ENCODE measurements at places on chromosomes 4 and X. TPM values are rescaled to one million over a fixed set of nuclear protein-coding genes. Genes with fewer than 3 reads are reported as not detected.

The GLOD5 gene
- total RNA-seq: not detected

The CCDC149 gene
- 14.7 TPM for total RNA-seq

The AFF1 gene
- total RNA-seq: 110 TPM

The EIF2S3 gene
- total RNA-seq: 77.2 TPM

The FAT1 gene
- total RNA-seq: 85.2 TPM

DNA sequence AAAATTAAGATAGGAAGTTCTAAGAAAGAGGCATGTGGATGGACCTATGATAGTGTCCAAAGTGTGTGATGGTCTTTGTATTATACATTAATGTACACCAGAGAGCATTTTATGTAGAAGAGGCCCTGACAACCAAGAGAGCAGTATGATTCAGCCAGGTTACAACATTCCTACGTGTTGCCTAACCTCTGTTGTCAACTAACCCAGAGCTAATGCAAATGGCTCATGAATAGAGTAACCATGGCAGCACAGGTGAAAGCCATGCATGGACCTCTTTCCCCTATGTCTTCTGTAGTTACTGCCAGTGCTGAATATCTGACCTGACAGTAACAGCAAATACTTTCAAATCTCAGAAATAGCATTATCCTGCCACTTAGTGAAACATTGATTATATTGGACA is 255.6 kb downstream of the NDST4 start:
- no peak overlapping the region for H3K4me3 ChIP-seq
- H3K27me3 ChIP-seq: no peaks in the 10 kb centered on the region
- no peak for DNase-seq
- H3K36me3 ChIP-seq: no peaks in the 10 kb centered on the region

DNA sequence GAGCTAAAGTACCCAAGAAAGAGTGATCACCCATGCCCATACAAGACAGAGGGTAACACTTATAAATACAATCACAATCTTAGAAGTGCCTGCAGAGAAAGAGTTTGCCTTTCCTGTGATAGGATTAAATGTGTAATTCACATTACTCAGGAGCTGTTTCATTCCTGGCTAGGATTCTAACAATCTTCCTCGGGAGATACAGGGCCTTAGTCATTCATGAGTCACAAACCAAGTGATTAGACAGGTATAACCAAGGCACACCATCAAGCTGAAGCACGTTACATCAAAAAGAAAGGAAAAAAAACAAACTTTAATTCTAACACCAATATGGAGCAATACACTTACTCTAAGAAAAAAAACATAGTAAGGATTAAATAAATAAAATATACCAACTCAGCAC is 14.9 kb downstream of the ABCG2 start:
- H3K27me3 ChIP-seq: no peaks in the 10 kb centered on the region
- H3K36me3 ChIP-seq: no peaks in the 10 kb centered on the region
- H3K4me1 ChIP-seq: no peaks in the 10 kb centered on the region
- DNase-seq: no peak

DNA sequence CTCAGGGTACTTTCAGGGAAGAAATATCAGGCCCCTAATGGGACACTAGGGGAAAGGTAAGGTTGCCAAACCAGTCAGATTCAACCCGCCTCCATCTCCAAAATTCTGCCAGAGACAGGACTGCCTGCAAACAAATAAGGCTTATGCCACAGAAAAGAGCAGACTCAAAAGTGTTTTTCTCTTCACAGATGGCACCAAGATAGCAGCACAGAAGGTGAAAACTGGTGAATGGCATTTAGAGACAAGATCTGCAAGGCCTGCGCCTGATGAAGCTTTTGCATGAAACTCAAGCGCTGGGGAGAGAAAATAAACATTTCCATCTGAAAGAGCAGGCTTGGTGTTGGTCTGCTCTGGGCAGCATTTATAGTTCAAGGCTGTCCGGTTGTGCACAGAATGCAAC is 27.9 kb downstream of the AMOT start:
- no peak overlapping the region for H3K27ac ChIP-seq
- DNase-seq: no peak
- no peaks in the 10 kb centered on the region for H3K4me1 ChIP-seq

GRCh38 chr4:87005690-87006425 is 71.0 kb downstream of the AFF1 start:
- H3K4me1 ChIP-seq: peaks cover 15% of the 10 kb centered on the region
- H3K4me3 ChIP-seq: peak overlapping the region; percentile 88
- H3K36me3 ChIP-seq: no peaks in the 10 kb centered on the region
- no peak for DNase-seq
- H3K27ac ChIP-seq: peak overlapping the region; percentile 98
- H3K27me3 ChIP-seq: no peaks in the 10 kb centered on the region

- H3K27ac ChIP-seq: no peak overlapping the region
- no peaks in the 10 kb centered on the region for H3K4me1 ChIP-seq
- no peaks in the 10 kb centered on the region for H3K27me3 ChIP-seq
- DNase-seq: no peak
- H3K36me3 ChIP-seq: no peaks in the 10 kb centered on the region
- no peak overlapping the region for H3K4me3 ChIP-seq
Measured at GRCh38 chrX:41661366-41662095, 27.2 kb upstream of the GPR34 start.

- DNase-seq: no peak
- H3K27me3 ChIP-seq: no peaks in the 10 kb centered on the region
- H3K36me3 ChIP-seq: no peaks in the 10 kb centered on the region
- H3K4me1 ChIP-seq: no peaks in the 10 kb centered on the region
- no peak overlapping the region for H3K4me3 ChIP-seq
Measured at GRCh38 chr4:184598753-184599491, 50.3 kb downstream of the CASP3 start.

DNA sequence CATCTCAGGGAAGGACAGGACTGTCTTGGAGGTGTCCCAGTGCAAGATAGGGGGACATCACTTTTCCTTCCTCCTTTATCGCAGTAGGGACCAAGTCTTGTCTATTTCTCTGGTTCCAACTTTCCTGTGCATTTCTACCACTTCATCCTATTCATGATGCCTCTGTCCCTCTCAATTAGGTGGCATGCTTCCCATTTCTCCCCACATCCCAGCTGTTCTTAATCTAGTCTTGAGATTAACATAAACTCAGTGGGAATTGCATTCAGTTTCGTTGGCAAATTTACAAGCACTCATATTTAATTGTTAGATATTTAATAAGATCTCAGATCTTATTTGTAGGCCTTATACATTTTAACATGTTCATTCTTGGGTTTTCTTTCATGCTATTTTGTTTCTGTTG is 15.7 kb upstream of the ODAM start:
- H3K36me3 ChIP-seq: no peaks in the 10 kb centered on the region
- H3K4me3 ChIP-seq: no peak overlapping the region
- H3K27ac ChIP-seq: no peak overlapping the region
- DNase-seq: no peak
- no peaks in the 10 kb centered on the region for H3K4me1 ChIP-seq
- no peaks in the 10 kb centered on the region for H3K27me3 ChIP-seq

DNA sequence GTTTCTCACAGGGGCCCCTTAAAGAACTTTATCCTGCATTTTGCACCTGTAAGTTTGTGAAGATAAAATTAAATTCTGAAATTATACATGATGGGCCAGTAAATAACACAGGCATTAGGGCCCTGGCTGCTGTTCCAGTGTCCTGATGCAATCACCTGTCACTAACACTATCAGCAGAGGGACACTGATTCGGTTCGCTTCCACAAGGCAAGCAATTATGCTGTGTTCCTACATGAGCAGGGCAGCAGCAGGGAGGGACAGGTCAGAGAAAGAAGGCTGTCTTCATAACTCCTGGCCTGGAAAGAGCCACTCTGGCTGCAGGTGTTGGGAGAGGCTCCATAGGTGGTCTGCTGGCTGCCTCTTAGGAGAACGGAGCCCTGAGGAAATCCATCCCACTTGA is 487.3 kb downstream of the MID1IP1 start:
- H3K27ac ChIP-seq: no peak overlapping the region
- DNase-seq: no peak
- H3K4me3 ChIP-seq: no peak overlapping the region
- H3K36me3 ChIP-seq: no peaks in the 10 kb centered on the region
- no peaks in the 10 kb centered on the region for H3K4me1 ChIP-seq
- no peaks in the 10 kb centered on the region for H3K27me3 ChIP-seq

GRCh38 chr4:120749445-120750151 is 172.9 kb downstream of the PRDM5 start:
- H3K27me3 ChIP-seq: no peaks in the 10 kb centered on the region
- H3K4me1 ChIP-seq: no peaks in the 10 kb centered on the region
- H3K27ac ChIP-seq: no peak overlapping the region
- no peaks in the 10 kb centered on the region for H3K36me3 ChIP-seq
- no peak overlapping the region for H3K4me3 ChIP-seq

DNA sequence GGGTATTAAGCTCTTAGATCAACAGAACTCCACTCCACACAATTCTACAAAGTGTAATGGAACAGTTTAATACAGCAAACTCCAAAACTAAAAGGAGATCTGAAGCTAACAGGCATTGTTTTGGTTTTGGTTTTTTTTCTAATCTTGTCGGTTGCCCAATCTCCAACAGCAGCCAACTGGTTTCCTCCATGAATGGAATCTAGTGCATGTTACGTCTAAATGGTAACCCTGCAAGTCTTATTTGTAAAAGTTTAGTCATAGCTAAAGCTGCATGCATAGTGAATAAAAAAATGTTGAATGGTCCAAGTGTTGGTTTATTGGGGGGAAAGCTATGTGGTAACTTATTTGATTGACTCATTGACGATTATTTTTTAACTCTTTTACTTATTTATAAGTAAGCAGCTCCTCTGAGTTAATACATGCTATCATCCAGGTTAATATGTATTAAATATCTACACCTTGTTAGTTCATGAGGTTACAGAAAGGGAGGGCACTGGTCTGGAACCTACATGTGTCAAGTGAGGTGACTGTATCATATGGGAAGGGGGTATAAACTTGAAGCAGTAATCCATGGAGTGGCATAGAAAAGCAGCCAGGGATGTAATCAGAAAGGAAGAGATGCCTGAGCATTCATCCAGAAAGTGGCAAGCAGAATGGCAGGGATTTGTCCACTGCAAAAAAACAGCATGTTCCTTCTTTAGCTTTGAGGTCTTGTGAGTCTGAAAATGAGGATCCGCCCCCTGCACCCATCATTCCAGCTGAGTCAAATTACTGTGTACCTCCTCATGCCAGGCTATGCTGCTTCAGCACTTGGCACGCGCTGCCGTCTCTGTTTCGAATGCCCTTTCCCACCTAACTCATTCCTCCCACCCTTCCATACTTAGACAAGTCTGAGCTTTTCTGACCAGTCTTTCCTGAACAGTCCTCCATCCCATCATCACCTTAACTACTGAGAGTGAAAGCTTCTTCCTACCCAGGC is 81.7 kb downstream of the PDGFC start:
- H3K4me3 ChIP-seq: no peak overlapping the region
- no peak overlapping the region for H3K27ac ChIP-seq
- H3K4me1 ChIP-seq: no peaks in the 10 kb centered on the region
- no peaks in the 10 kb centered on the region for H3K27me3 ChIP-seq
- H3K36me3 ChIP-seq: no peaks in the 10 kb centered on the region
- peak; percentile 28 for DNase-seq

DNA sequence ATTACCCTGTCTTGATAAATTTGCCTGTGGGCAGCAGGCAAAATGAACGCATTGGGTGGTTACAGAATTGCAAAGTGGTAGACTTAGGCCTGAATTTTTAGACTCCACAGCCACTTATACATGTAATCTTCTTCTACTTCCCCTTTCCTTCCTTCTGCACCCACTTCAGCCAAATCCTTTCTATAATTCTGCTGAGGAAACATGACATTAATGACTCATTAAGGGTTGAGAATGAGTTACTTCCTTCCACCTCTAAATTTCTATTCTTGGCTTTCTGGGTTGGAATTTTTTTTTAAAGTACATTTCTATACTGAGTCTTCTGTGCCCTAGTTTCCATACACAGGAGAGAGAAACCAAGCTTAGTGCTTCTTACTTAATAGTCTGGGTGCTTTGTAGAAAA is 10.1 kb downstream of the PAPSS1 start:
- no peaks in the 10 kb centered on the region for H3K36me3 ChIP-seq
- no peak for DNase-seq
- no peaks in the 10 kb centered on the region for H3K4me1 ChIP-seq
- H3K4me3 ChIP-seq: no peak overlapping the region
- no peaks in the 10 kb centered on the region for H3K27me3 ChIP-seq
- H3K27ac ChIP-seq: no peak overlapping the region

GRCh38 chrX:9443327-9443726 is 21.5 kb upstream of the TBL1X start:
- no peaks in the 10 kb centered on the region for H3K4me1 ChIP-seq
- no peak overlapping the region for H3K4me3 ChIP-seq
- H3K27me3 ChIP-seq: no peaks in the 10 kb centered on the region
- no peak overlapping the region for H3K27ac ChIP-seq
- H3K36me3 ChIP-seq: no peaks in the 10 kb centered on the region

DNA sequence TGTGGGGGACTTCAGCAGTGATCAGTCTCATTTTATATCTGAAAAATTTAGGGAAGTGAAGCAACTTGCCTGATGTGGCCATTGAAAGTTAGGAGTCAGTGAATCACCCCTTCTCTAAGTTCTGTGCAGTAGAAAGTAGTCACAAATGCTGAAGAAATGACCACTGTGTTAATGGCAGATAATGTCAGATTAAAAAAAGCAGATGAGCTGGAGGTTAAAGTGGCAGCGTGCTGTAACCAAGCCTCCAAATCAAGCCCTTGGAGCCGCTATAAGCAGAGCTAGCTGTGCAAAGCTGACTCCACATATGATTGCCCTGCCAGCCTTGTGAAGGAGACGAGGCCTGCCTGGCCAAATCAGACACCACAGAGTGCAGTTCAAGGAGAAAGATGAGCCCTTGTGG is 39.2 kb upstream of the PDE5A start:
- DNase-seq: no peak
- no peaks in the 10 kb centered on the region for H3K27me3 ChIP-seq
- H3K36me3 ChIP-seq: no peaks in the 10 kb centered on the region
- no peak overlapping the region for H3K27ac ChIP-seq

DNA sequence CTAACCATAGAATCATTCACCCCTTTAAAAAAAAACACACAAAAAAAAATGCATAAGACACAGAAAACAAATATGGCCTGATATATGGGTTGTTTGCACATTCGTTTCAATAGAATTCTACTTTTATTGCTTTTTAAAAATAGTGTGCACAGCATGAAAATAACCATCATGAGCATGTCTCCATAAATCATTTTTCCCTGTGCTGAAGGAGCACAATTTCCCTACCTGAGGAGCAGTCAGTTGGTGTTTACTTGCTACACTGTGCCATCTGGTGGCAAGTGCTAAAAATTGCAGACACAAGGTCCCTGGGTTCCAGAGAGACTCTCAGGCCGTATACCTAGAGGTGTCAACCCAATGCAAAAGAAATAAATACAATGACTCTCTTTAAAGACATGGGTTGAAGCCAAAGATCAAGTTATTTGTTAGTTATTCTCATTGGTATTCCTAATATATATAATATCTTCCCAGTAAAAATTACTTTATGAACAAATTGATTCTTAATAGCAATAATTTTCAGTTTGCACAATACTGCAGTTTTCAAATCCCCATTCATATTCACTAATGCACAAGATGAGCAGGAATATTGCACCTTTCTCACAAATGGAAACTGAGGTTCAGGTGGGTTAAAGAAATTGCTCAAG is 551.4 kb downstream of the IQCM start:
- H3K27me3 ChIP-seq: no peaks in the 10 kb centered on the region
- no peaks in the 10 kb centered on the region for H3K4me1 ChIP-seq
- DNase-seq: no peak
- H3K36me3 ChIP-seq: no peaks in the 10 kb centered on the region
- no peak overlapping the region for H3K4me3 ChIP-seq

- H3K4me3 ChIP-seq: no peak overlapping the region
- H3K36me3 ChIP-seq: no peaks in the 10 kb centered on the region
- H3K27me3 ChIP-seq: no peaks in the 10 kb centered on the region
- H3K4me1 ChIP-seq: no peaks in the 10 kb centered on the region
- DNase-seq: no peak
- no peak overlapping the region for H3K27ac ChIP-seq
Measured at GRCh38 chr4:88242144-88242543, 42.2 kb downstream of the PPM1K start.

- no peak for DNase-seq
- H3K4me3 ChIP-seq: no peak overlapping the region
- no peaks in the 10 kb centered on the region for H3K36me3 ChIP-seq
- no peaks in the 10 kb centered on the region for H3K4me1 ChIP-seq
Measured at GRCh38 chrX:150870487-150871340, 27.8 kb downstream of the CD99L2 start.

Data from tibial nerve (tissue), 4 donors.